ENCODE measurements at places on chromosomes 5 and 9.

DNA sequence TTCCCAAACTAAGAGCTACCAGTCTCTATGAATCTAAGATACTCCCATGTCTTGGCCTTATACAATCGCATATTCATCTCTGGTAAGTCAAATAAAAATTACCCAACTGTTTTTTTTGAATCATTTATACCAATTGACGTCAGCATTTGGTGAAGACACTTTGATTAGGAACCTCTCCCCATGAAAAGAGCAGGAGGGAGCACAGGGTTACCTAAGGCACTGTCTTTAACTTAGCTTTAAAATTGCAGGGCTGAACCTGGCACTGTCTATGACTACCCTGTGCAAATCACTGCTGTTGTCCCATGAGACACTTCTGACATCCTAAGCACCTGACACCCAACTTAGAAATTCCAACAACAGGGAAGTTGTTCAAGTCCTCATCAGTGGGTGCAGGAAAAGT is 586.4 kb downstream of the MAT2B start:
- no peak for DNase-seq

DNA sequence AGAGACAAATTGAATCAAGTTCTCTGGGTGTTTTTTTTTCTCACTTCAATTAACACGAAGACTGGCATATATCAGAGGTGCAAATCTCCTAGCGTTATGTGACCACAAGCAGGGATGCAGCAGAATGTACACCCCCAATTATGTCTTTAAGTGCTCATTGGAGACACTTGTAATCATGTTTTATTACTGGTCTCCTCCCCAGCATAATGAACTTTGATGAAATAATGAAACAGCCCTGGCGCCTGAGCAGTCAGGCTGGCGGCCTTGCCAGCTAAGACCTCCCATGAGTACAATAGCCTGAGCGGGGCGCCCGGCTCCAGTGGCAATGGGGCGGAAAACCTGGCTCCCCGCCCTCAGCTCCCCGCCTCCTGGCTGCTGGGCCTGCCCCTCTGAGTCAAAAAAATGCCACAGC is 209.4 kb upstream of the MSX2 start:
- no peak for DNase-seq

DNA sequence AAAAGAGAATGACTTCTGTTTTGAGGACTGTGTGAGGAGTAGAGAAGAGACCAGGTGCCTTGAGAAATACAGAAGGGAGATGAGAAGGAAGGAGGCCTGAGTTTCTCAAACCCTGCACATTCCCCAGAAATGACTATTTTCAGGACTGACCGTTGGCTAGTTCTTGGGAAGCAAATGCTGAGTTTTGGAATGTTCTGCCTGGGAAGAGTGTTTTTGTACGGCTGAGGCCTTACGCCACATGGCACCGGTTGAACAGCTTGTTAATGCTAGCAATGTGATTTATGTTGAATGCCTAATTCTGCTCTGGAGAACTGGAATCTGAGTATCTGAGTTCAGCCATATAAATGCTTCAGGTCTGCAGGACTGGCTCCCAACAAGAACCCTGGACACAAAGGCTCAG is 152.7 kb upstream of the ADAMTS16 start:
- no peak for DNase-seq

GRCh38 chr5:3598769-3599211 is 3.2 kb downstream of the IRX1 start:
- DNase-seq, result no peak

GRCh38 chr9:104817437-104817836 is 53.5 kb downstream of the NIPSNAP3B start:
- no peak for DNase-seq

DNA sequence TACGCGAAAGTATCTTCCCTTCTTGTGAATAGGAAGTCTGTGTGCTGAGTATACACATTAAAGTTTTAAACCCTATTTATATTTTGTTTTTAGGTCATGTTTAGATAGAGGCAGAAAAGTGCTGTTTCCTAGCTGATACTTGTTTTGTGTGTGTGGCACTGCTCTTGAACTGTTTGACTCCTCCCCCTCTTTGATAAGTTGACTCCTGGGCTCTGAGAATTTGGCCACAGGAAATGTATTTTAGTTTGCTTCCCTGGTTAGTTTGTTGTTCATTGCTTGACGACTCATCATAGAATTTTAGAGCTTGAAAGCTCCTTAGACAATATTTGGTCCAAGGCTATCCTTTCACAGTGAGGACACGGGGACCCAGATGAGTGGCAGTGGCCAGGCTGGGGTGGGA is 2.0 kb upstream of the CDC14B start:
- no peak for DNase-seq

DNA sequence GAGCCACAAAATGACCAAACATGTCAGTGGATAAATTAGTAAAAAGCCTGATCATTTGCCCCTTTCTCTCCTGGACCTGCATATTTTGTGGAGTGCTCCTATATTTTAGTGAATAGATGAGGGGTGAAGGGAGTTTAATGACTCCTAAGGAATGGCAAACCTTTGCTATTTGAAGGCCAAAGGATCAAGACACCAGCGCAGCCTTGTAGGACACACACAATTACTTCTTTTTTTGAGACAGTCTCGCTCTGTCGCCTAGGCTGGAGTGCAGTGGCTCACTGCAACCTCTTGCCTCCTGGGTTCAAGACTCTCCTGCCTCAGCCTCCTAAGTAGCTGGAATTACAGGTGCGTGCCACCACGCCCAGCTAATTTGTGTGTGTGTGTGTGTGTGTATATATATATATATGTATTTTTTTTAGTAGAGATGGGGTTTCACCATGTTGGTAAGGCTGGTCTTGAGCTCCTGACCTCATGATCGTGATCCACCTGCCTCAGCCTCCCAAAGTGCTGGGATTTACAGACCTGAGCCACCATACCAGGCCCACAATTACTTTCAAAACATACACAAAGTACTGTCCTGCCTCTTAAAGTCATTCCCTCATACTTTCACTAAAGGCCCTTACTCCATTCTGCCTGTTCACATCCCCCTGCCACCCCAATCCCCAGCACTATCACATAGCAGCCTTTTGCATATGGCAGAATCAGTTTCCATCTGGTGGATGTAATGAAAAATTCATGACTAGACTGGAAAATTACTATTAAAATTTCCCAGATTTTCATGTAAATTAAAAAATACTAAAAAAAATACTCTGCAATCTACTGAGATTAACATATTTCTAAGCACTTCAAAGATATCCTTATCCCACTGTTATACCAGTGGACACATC is 60.4 kb downstream of the CSNK1A1 start:
- DNase-seq, result no peak

DNA sequence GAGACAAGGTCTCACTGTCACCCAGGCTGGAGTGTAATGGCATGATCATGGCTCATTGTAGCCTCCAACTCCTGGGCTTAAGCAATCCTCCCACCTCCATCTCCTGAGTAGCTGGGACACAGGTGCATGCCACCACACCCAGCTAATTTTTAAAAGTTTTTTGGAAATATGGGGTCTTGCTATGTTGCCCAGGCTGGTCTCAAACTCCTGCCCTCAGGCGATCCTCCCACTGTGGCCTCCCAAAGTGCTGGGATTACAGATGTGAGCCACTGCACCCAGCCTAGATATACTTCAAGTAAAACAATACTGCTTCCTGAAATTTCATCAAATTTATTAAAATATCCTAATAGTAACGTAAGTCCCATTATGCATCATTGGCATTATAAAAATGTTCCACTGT is 33.4 kb downstream of the STARD4 start:
- no peak for DNase-seq

DNA sequence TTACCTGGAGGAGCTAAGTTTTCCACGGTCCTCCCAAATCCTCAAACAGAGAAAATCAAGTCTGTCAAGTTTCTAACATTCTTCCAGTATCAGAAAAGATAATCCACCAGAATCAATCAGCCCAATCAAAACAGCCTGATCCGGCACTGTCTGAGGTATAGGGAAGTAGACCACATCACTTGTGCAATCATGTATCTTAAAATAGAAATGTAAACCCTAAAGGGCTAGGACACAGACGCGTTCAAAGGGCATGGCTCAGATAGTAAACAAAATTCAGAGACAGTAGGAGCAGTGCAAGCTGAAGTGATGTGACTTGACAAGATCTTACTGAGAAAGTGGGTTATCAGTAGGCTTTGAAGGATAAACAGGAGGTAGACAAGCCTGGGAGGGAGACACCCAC is 252.4 kb upstream of the DAPK1 start:
- DNase-seq, result no peak

GRCh38 chr5:39177631-39177964 is 41.8 kb downstream of the FYB1 start:
- peak; percentile 70 for DNase-seq

- DNase-seq, result no peak
Measured at GRCh38 chr5:145210020-145210419, 625.1 kb downstream of the PRELID2 start.

DNA sequence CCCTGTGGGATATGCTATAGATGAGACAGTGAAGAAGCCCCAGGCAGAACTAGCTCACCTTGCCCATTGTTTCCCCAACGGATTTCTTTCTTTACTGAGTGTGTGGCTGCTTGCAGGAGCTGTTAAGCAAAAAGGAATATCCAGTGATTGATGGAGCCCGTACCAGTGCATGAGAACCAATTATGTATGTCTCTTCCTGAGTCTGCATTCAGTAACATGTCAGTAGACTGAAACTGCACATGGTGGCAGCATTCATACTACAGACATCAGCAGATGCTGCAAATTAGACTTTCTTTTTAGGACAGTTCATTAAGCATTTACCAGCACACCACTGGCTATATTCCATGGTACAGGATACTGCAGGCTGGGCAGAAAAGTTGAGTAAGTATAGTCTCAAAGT is 90.3 kb upstream of the PLCXD3 start:
- no peak for DNase-seq

DNA sequence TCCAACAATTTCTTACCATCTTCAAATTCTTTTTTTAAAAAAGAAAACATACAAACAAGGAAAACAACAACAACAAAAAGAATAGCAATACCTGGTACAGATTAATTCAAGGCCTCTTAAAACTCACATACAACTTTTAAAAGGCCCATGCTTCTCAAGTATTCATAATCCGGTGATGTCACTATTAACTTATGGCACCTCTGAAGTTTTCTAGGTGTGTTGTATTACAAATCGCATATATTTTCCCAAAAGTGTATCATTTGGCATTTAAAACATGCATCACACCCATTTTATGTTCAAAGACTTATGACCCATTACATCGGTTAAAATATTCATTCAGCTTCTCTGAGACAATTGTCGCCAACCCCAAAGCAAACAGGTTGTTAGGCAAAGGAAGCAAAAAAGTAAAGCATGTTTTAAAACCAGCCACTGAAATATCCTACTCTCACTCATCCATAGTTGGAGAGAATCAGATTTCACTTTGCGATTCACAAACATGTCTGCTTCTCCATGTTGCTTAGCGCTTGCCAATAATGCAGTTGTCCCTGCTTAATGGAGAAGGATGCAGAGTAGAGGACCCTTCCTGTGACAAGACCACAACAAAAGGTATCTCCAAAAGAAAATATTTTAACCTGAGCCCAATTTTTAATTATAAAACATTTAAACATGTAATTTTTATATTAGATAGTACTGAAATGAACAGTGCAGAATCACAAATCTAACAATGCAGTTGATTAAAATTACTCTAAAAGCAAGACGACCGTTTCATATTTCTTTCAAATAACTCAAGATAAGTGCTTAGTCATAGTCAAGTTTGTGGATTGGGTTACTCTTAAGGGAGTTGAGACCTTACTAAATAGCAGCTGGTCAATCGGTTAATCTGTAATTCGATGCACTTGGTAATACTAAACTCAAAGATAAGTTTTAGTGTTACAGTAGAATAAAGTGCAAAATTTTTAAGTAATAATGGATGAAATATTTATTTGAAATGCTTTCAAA is 1.6 kb downstream of the SKP1 start:
- DNase-seq, result no peak

- no peak for DNase-seq
Measured at GRCh38 chr9:18739641-18740318, 265.8 kb downstream of the ADAMTSL1 start.

DNA sequence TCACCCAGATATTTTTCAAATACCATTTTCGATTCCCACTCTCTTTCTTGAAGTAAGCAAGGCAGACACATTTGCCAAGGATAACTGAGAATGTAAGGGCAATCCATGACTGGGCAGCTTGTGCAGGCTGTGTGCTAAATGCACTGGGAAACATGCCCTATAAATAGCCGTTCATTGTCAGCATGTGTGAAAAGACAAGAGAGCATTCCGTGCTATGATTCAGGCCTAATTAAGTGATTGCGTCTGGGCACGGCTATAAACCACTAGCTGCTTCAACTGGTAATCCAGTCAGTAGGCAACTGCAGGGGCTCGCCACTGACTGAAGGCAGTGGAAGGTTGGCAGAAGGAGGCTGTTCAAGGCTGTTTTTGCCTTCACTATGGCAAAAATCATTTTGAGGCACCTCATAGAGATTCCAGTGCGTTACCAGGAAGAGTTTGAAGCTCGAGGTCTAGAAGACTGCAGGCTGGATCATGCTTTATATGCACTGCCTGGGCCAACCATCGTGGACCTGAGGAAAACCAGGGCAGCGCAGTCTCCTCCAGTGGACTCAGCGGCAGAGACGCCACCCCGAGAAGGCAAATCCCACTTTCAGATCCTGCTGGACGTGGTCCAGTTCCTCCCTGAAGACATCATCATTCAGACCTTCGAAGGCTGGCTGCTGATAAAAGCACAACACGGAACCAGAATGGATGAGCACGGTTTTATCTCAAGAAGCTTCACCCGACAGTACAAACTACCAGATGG is at the start of gene HSPB3:
TSS of gene HSPB3 (plus strand) at position 287 of the 745 bp plus-strand sequence. CDS start at position 378, 91 bp downstream.
- no peak for DNase-seq

DNA sequence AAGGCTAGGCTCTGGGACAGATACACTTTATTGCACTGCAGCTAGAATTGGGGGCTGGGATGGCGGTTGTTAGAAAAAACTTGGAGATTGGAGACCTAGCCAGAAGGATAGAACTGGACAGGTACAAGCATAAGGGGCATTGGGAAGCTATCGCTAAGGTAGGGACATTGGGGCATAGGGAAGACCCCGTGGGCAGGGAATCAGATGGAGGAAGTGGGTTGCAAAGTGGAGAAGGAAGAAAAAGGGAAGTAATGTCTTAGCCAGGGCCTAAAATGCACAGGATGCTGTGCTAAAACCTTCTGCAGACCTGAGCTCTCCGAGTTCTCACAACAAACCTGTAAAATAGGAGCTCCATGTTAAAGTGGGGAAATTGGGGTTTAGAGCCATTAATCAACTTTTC is 178.2 kb downstream of the ZDHHC21 start:
- no peak for DNase-seq
